ENCODE measurements at places on chromosomes 6 and 20.

DNA sequence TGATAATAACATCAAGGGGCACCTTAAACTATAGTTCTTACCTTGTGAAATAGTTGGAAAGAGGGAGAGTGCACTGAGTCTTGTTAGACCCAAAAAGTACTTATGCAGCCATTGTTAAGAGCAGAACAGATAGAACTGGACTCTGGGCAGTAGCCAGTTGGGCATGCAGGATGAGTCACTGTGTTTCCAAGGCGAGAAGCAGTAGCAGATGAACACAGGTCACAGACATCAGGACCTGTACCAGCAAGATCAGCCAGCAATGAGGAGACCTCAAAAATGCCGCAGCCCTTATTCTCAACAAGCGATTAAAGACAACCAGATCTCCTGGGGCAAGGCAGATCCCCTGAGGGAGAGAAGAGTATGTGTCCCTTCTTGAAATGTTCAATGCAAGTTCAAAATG is 79.0 kb downstream of the SAMD3 start:
- DNase-seq: no peak

DNA sequence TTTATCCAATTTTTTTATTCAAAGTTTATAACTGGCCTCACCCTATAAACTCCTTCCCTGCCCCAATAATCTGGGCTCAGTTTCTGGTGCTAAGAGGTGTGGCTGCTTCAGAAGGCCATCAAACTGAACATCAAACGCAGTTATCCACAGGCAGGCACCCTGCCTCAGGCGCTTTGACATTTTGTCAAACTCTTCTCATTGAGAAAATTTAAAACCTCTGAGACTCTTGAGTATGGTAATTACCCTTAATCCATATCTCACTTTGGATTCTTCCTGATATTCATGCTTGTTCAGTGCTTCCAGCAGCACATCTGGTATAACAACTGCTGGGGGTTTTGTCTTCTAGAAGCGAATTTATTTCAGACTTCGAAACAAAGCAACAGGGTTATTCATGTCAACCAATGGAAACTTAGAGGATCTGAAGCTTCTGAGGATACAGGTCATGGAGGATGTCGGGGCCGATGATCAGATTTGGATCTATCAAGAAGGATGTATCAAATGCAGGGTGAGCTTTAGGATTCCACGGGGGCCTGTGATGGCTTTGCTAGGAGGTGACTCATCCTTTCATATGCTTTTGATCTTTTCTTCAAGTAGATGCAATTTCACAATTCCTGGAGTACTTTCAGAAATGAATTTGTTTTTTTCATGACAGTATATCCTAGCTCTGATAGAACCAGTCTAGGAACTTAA is 68.2 kb downstream of the RTN4IP1 start:
- no peak for DNase-seq

DNA sequence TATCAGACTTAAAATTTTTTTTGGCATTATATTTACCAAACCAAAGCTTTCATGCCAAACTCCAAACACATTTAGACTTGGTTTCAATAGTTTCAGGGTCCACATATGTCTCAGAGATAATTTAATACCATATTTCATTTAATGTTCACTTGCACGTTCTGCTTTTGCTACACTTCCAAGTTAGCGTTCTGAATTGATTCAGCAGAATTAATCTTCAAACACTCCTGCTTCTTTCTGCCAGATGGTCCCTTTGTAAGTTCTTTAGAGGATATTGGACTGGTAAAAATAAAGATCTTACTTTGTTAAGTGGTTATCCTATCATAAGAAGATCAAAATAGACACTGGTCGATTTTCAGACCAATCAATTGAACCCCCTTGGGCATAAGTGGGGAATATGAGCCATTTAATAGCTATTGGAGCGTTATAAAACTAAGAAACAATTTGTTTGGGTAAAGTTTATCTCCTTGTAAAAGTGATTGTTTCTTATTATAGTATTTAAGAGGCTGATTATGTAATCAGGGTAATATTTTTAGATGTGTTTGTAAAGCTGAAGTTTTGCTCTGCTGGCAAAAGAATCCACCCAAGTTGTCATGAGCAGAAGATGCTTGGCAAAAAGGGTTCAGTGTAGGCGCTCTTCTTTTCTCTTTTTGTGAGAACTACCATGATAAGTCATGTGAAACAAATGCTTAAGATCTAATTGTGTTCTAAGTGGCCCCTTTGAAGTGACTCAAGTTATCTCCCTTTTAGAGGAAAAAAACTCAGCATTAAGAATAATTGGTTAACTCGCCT is 92.2 kb downstream of the MCHR2 start:
- no peak for DNase-seq

DNA sequence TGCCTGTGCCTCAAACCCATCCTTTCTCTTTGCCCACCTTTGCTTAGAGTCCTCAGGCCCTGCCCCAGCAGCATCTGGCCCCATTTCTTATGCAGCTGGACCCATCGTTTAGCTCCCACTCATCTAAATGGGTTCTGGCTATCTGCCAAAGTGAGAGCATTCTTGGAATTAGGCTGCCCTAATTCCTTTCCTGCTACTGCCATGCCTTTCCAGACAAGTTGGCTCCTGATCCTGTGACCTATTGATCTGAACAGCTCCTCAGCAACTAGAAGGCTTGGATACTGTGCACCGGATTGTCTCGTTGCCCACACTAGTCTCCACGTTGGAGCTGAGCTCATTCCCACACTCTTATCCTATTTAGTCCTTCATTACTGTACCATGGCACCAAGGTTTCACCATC is 22.9 kb downstream of the DZANK1 start:
- no peak for DNase-seq

- DNase-seq: no peak
Measured at GRCh38 chr6:122392564-122393350, 6.7 kb upstream of the HSF2 start.

All from anterior cingulate cortex (tissue), 58 donors.